Activated CD8-positive, alpha-beta memory T cell treated with anti-CD3 and anti-CD28 coated beads for 24 hours (primary cell): ENCODE measurements at places on chromosomes 4 and X.

- no peak for DNase-seq
Observed at GRCh38 chrX:55451626-55451989, 319 bp upstream of the MAGEH1 start.

- DNase-seq, result no peak
Observed at GRCh38 chr4:10083861-10084641, 32.5 kb downstream of the WDR1 start.

GRCh38 chr4:83657336-83657735 lies 121.4 kb downstream of the GPAT3 start:
- no peak for DNase-seq

DNA sequence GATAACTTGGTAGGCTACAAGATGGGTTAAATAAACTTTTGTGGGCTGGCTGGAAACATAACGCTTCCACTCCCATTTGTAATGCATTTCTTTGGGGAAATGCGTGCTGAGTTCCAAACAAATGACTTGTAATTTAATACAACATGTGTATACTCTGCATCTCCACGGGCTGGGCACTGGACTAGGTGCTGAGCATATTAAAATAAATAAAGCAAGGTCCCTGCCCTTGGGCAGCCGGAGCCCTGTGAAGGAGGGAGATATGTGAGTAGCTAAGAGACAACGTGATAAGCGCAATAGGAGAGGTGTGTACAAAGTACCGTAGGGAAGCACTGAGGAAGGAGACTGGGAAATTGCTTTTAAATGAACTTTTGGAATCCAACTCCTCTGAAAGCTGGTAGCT lies 147.2 kb upstream of the RBPJ start:
- DNase-seq, result peak; percentile 33

GRCh38 chr4:151753056-151753455 lies 7.8 kb downstream of the GATB start:
- no peak for DNase-seq

DNA sequence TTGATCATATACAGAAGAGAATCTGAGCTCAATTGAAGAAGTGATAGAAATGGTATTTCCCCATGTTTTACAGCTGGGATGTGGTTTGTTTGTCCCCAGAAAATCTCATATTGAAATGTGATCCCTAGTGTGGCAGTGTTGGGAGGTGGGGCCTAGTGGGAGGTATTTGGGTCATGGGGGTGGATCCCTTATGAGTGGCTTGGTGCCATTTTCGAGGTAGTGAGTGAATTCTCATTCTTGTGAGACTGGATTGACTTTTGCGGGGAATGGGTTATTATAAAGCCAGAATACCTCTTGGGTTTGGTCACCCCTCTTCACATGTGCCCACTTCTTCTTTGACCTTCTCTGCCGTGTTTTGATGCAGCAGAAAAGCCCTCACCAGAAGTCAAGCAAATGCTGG lies 29.6 kb upstream of the PAGE1 start:
- DNase-seq, result no peak

- DNase-seq, result no peak
Observed at GRCh38 chrX:104707572-104707971, 141.6 kb downstream of the IL1RAPL2 start.

GRCh38 chrX:31213941-31214340 lies 142.1 kb upstream of the FTHL17 start:
- DNase-seq, result no peak

DNA sequence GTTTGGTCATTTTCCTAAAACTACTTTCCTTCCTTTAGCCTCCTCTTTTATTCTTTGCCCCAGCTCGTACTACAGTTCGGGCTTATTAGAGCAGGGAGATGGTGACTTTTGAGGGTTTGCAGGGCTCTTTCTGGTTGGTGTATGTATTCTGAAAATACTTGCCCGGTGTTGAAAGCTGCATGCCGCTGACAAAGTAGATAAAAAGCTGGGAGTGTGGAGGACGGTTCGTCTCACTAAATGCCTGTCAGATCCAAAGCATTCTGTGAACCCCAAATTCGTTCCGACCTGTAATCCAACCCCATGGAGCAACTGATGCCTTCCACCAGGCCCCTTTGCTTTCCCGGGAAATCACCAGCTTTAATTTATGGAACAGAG lies 19.2 kb downstream of the TRIM2 start:
- DNase-seq, result no peak

GRCh38 chr4:21827575-21827974 lies 121.0 kb downstream of the KCNIP4 start:
- no peak for DNase-seq

GRCh38 chr4:118834070-118834469 lies 1.9 kb downstream of the SEC24D start:
- no peak for DNase-seq

DNA sequence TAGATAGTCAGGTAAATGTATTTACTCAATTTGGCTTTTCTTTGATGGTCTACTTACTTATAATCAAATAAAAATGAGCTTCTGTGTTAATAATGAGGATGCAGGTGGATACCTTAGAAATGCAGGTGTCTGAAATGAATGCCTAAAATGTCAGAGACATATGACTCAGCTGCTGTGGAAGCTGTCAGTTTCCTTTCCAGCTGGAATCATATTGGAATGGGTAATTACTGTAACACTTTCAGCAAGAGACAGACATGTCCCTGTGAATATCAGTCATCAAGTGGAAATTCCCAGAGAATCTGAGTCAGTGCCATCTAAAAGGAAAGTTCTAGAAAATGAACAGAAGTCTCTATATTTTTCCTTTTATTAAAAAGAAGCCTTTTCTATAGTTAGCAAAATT lies 783.0 kb upstream of the AADAT start:
- DNase-seq, result no peak

DNA sequence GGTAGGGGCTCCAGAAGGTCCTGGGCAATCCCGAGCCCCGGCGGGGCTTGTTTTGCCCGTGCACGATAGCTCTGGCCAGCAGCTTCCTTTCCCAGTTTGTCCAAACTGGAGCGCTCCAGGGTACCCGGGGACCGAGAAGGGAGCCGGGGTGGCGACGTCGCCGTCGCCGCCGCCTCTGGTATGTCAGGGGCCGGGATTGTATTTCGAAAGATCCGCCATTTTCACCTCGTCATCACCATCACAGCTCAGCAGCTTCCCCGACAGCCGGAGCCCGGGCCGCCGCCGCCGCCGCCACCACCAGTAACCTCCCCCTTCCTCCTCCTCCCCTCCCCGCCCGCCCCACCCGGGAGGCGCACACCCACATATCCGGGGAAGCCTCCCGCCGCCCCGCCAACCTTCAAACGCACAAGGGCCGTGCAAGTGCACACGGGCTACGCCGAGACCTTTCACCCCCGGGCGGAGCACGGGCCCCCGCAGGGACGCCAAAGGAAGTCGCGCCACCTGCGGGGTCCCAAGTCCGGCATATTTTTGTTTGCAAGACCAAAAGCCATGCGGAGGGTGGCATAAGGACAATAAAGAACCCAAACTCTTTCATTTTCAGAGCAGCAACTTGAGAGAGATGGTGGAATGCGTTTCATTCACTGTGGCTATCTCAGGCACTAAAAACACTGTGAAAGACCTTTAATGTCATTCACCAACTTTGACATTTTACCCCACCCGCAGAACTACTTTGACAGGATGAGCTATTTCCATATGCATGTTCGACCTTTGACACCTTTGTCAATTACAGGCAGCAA lies at the start of gene LIN54:
LIN54 (minus strand) TSS at position 302 of the 797 bp plus-strand sequence. CDS start 25,979 bp downstream, outside the sequence.
- peak; percentile 86 for DNase-seq

DNA sequence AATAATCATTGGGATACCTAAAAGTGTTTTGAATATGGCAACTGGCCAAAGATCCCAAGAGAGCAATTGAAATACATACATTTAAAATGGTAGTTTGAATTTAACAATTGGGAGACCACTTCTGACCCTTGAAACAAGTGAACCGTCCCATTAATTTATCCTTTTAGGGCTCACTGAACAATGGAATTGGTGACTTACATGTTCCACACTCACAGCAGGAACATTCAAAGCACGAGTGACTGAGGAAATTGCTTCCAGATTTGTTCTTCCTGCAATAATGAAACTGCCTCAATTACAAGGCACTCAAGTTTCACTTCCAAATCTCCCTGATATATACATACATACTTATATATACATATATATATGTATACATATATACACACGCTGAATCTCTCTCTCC lies 20.6 kb downstream of the SLC39A8 start:
- no peak for DNase-seq

- peak; percentile 81 for DNase-seq
Observed at GRCh38 chrX:10110984-10111363, 45.8 kb upstream of the CLCN4 start.

DNA sequence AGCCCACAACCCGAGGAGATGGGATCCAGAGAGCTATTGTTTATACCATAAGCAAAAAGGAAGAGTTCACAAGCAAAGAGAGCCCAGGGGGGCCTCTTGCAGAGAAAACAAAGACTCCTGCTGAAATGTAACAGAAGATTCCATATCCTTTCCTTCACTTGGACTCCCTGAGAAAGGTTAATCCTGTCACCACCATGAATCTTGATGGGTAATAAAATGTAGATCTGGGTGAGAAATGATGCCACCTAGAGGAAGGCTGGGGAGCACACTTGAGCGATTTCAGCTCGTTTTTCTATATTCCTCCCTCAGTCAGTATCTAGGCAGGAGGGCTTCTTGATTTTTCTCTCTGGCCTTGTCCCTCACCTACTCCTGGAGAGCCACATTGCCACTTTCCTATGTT lies 10.2 kb upstream of the KCNE5 start:
- no peak for DNase-seq

- no peak for DNase-seq
Observed at GRCh38 chrX:133473451-133473850, 58.2 kb upstream of the GPC4 start.

DNA sequence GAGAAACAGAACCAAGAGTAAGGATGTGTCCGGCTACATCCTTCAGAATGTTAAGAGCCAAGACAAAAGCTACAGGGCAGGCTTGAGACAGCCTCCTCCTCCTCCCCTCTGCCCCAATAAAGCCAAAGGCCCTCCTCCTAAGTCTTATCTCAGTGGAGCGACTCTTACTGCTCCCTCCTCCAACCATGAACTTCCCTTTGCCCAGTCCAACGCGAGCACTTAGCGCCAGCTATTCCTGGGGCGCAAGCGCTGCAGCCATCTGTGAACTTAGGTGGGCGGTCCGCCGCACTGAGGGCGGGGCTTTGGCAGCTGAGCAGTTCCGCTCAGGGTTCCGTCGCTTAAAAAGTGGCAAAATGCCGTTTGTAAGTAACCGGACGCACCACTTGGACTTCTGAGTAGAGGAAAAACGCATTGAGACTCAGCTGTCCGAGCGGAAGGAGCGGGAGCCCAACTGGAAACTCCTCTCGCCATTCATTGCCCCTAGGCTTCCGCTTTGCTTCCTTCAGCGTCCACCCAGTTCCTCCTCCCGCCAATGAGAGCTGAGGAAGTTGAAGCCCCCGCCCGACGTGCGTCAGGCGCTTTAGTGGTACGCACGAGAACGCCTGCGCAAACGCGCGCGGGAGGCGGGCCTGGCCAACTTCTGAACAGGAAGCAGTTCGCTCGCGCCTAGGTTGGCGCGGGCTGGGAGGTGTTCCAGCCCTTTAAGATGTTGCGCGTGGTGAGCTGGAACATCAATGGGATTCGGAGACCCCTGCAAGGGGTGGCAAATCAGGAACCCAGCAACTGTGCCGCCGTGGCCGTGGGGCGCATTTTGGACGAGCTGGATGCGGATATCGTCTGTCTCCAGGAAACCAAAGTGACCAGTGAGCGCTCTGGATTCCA lies at the start of gene APEX2:
APEX2 (plus strand) TSS at position 647 of the 882 bp plus-strand sequence; CDS start at position 707, 60 bp downstream.
- peak; percentile 89 for DNase-seq

- no peak for DNase-seq
Observed at GRCh38 chr4:157514711-157515110, 294.2 kb downstream of the GRIA2 start.

- peak; percentile 78 for DNase-seq
Observed at GRCh38 chr4:56655209-56655626, 25.9 kb downstream of the HOPX start.

- DNase-seq, result no peak
Observed at GRCh38 chr4:43766648-43767047, 682.0 kb downstream of the KCTD8 start.

GRCh38 chr4:138275963-138276621 lies 33.9 kb upstream of the SLC7A11 start:
- DNase-seq, result no peak

DNA sequence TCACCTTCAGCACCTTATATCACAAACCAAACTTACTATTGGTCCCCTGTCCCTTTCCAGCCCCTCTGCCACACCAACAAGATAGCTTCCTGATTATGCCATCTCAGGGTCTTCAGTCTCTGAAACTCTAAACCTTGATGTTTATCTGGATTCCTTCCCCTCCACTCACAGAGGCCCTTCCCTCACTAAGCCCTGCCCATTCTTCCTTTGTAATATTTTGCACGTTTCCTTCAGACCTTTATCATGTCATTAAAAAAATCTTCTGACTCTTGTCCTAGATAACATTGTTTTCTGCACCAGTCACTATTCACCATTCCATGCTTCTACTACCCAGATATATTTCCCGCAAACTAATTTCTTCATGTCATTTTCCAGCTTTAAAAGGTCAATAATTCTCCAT lies 17.7 kb upstream of the CEP135 start:
- no peak for DNase-seq

GRCh38 chrX:153669174-153669890 lies 4.3 kb downstream of the PNCK start:
- peak; percentile 79 for DNase-seq

GRCh38 chrX:6986915-6987314 lies 160.6 kb upstream of the STS start:
- no peak for DNase-seq

- no peak for DNase-seq
Observed at GRCh38 chrX:123153846-123154335, 30.2 kb upstream of the GRIA3 start.

- no peak for DNase-seq
Observed at GRCh38 chrX:79524642-79525041, 157.5 kb upstream of the ITM2A start.

DNA sequence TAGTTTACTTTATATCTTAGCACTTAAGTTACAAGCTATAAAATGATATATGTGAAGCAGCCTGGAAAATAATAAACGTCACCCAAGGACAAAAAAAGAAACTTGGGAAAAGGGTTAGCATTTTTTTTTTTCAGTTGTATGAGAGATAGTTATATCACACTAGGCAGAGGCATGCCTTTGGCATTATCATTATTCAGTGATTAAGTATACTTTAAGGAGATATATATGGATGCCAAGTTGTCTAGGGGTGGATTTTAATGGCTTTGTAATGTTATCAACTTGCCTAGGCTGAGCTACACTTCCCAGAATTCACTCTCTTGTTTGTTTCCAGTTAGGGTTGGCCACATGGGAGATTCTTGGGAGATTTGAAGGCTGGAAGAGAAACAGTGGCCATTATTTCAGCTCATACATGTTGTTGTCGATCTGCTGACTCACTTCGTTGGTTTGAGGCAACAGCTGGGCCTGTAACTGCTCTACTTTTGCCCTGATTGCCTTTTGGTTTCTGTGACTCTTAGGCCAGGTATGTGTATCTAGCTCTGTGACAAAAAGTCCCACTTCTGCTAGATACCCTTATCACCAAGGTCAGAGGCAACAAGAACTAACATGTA lies 11.5 kb upstream of the SRPX start:
- DNase-seq, result no peak

GRCh38 chr4:24793219-24794005 lies 2.0 kb upstream of the SOD3 start:
- no peak for DNase-seq

- no peak for DNase-seq
Observed at GRCh38 chr4:110631584-110632505, 9.0 kb upstream of the PITX2 start.

GRCh38 chr4:138174981-138175794 lies 67.0 kb downstream of the SLC7A11 start:
- DNase-seq, result no peak

GRCh38 chr4:2944091-2944482 lies 19.1 kb downstream of the NOP14 start:
- no peak for DNase-seq

GRCh38 chrX:1581132-1581531 lies 10.3 kb upstream of the AKAP17A start:
- DNase-seq, result peak; percentile 87
